ENCODE measurements at places on chromosomes 6 and 20. TPM values are rescaled to one million over a fixed set of nuclear protein-coding genes. Genes with fewer than 3 reads are reported as not detected.

GRCh38 chr6:24899997-24900325, 35.8 kb downstream of the RIPOR2 start:
- DNase-seq = no peak

DNA sequence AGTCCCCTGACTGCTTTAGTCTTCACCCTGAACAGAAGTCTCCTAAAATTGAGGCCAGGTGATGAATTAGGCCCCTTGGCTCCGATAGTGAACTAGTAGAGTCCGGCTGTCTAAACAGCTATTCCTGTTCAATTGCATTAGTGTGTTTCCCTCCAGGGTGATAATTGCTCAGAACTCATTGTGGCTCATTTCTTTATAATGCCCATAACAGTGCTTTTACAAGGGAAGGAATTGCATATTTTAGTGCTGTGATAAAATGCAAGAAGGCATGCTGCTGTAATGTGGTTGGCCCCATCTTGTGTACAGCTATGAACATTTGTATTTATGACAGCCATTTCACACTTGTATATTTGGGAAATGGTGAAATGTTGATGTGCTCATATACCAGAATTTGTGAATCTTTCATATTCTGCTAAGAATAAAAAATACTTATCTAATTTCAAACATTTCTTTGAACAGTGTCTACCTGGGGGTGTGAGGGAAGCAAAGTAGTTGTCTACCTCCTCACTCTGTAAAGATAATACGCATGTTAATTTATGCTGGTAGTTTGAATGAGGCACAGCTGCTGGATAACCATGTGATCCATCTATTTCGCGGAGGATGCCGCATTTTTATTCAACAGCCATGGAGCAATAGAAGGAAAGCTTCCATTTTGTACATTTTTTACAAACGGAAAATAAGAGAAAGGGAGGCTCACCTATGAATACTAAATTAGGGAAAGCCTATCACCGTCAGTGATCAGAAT, 451.4 kb downstream of the NKAIN2 start:
- no peak for DNase-seq

- no peak for DNase-seq
Measured at GRCh38 chr6:138677538-138677937, 96.0 kb upstream of the CCDC28A start.

DNA sequence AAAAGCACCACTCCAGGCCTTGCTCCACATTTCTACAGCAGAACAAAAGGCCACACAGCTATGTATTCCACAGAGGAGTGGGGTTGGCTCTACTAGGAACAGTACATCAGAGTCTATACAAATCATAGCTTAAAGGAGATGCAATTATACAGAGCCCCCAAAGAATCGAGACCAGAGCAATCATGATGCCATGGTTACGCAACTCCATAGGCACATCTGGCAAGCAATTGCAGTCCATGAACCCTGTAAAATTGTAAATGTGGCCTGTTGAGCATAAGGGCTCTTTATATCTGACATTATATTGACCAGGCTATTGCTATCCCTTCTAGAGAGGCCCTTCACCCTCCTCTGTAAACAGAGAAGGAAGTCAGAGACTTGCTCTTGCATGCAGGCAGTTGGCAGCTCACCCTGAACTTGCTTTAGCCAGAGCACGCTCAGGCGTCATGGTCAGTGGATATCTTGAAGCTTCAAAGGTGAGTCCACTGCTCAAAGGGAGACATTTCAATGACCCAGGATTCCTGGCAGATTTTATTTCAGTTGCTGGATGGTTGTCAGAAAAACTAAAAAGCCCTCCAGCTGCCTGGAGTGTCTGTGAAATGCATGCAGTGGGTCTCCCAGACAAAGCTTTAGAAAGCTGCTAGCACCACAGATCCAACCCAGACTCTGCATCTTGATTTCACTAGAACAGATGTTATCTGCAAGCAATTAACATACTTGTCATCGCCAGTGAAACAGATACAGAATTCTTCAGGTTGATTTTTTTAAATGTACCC, 357.2 kb downstream of the CENPW start:
- no peak for DNase-seq

DNA sequence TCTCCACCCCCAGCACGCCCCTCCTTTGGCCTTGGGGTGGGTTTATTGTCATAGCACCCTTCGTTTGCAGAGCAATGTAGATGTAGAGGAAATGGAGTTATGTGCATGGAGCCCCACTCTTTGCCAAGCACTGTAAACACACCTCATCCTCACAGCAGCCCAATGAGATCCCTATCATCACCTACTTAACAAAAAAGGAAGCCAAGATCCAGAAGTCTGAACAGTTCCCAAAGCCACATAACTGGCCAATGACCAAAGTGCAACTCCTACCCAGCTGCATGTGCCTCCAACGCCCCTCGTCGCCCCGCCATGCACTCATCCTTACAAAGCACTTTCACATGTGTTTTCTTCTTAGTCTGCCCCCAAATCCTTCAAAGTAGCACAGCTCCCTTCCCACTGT, 21.8 kb upstream of the FOXQ1 start:
- DNase-seq = no peak

DNA sequence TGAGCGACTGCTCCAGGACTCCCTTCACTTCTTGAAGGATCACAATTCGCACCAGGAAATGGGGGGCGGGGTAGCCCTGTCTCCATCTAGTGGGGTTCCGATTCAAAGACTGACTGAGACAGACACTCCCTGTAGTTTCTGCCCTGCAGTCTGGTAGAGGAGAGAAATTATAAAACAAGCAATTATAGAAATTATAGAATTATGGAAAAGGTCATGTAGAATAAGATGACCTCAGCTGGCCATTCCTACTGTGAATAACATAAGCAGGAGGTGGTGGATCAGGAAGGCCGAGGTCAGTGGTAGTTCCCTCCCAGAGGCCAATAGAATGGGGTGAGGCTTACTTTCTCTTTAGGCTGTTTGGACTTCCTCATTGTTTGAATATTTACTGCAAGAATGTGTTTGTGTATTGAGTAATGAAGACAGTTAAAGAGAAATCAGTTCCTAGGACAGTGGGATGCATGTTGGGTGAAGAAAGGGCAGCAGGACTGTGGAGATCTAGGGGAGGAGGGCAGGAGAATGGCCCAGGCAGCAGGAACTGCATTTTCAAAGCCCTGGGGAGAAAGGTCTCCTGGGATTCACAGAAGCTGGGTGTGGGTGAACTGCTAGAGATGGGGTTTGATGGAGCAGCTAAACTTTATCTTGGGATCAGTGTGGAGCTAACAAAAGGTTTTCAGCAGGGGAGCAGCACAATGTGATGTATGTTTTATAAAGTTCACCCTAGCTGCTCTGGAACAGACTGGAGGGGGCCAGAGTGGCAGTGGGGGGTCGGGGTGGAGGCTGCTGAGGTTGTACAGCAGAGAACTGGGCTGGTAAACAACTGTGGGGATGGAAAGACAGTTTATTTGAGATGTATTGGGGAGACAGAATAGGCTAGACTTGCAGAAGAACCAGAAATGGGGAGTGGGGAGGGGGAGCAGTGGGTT, 2.1 kb downstream of the ZNF341 start:
- no peak for DNase-seq

GRCh38 chr20:39986173-39986904, 702.7 kb downstream of the MAFB start:
- peak; percentile 20 for DNase-seq

DNA sequence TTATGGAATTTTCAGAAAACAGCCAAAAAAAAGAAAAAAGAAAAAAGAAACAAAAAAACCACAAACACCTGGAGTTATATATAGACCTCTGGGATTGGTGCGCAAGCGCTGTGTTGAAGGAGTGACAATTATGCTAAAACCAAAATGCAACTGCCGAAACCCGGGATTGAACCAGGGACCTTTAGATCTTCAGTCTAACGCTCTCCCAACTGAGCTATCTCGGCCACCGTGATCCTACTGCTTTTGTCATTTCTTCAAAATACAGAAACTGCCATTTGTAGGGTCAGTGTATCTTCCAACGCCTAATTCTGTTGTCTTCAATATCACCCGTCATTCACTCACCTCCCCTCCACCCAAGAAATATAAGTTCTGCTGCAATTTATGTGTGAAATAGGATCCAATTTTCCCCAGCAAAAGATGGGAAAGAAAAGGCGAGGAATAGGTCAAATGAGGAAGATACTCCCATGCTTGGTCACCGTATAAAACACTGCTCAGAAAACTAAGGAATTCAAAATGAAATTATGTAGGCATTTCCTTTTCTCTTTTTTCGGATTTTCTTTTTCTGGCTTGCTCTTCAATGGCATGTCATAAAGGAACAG, 116.0 kb downstream of the TRIM27 start:
- DNase-seq = no peak

DNA sequence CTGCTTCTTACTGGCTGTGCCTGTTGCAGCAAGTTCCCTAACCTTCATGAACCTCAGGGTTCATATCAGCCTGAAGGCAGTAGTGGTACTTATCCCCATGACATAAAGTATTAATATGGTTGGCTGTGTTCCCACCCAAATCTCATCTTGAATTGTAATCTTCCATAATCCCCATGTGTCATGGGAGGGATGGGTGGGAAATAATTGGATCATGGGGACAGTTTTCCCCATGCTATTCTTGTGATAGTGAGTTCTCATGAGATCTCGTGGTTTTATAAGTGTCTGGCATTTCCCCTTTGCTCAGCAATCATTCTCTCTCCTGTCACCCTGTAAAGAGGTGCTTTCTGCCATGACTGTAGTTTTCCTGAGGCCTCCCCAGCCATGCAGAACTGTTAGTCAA, 61.8 kb downstream of the FAM229B start:
- no peak for DNase-seq

Gene GNRH2
- 0.44 TPM for total RNA-seq

Gene HM13
- total RNA-seq = 40.5 TPM
